GM12865 (cell line): ENCODE measurements at places on chromosomes 2 and 18.
A peak's percentile ranks its signal among the peaks of the same experiment; 100 is the strongest.

DNA sequence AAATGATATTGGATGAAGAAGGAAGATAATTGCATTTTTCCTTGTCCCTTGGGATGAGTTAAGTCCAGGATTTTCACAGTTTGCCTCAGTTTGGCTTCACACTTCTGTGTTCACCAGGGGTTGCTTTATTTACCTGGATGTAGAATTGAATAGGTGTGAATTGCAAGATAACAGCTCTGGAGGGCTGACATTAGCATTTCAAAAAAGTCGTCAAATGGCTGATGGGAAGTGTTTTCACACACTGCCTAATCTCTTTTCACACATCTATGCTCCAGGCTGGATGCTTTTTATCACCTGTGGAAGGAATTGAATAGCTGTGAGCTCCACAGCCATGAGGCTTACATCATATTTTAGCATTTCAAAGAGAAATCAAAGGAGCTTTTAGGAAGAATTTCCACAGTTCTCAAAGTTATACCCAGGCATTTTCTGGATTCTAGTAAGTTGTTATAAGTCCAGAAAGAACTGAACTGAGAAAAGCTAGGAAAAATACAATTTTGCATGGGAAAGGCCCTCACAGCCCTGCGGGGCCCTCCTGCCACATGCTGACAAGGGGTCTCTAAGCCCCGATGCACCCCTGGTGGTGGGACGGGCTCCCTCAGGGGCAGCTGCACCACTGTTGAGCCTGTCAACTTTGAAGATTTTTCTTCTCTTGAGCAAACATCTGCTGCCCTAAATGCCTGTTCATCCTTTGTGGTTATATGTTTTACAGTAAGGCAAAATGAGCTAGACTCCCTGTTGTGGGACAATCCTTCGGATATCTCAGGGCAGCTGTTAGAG lies 43.9 kb downstream of the TEX51 start:
- DNase-seq, result no peak

GRCh38 chr2:31812051-31812798 lies 198.6 kb downstream of the MEMO1 start:
- peak; percentile 87 for DNase-seq

GRCh38 chr2:15777795-15778371 lies 162.5 kb upstream of the MYCN start:
- no peak for DNase-seq

DNA sequence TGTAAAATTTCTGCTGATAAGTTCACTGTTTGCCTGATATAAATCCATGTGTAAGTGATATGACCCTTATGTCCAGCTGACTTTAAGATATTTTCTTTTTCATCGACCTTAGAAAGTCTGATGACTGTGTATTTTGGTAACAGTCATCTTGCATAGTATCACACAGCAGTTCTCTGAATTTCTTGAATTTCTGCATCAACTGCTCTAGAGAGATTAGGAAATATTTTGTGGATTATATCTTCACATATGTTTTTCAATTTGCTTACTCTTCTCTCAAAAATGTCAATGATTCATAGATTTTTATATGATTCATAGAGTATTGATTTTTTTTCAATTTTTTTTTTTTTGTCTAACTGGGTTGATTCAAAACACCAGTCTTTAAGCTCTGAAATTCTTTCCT lies 945.3 kb downstream of the TRIB2 start:
- DNase-seq, result no peak

GRCh38 chr2:225668606-225669266 lies 269.2 kb downstream of the NYAP2 start:
- DNase-seq, result peak; percentile 59

- DNase-seq, result peak; percentile 71
These were observed 447.5 kb upstream of the FSIP2 start for GRCh38 chr2:185291035-185291647.

GRCh38 chr18:34746614-34747013 lies 36.5 kb downstream of the DTNA start:
- no peak for DNase-seq

- DNase-seq, result no peak
These were observed 590.2 kb downstream of the EPHA4 start for GRCh38 chr2:220981926-220982325.

DNA sequence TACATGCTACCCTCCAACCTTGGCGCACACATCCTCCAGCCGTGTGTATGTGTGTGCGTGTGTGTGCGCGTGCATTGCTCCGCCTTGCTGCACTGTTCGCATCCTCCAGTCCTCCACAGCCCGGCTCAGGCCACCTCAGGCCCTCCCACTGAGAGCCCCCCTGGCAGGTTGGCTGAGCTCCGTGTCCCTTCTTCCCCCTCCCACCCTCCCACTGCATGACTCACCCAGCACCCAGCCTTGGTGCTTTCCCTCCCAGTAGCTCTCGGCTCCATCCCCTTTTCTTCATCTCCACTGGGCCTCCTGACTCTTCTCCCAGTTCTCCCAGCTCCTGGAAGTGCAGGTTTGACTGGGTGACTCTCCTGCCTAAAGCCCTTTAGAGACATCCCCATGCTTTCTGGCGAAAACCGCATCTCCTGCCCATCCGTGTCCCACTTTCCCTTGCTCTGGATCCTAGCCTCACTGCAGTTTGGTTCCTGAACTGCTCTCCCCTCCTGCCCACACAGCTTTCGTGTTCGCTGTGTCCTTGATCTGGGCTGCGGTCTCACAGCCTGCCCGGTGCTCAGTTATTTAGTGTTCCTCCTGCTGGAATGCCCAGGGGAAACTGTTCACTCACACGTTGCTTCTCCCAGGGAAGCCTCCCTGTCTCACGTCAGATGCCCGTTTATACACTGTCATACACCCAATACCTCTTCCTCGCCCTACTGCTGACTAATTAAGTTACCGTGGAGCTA lies 4.9 kb downstream of the TMEM177 start:
- no peak for DNase-seq

GRCh38 chr2:236536727-236537398 lies 32.8 kb upstream of the ACKR3 start:
- peak; percentile 74 for DNase-seq

- no peak for DNase-seq
These were observed 95.0 kb downstream of the DGKD start for GRCh38 chr2:233449081-233449901.

- peak; percentile 73 for DNase-seq
These were observed 7.1 kb downstream of the ADAM17 start for GRCh38 chr2:9548506-9548905.

DNA sequence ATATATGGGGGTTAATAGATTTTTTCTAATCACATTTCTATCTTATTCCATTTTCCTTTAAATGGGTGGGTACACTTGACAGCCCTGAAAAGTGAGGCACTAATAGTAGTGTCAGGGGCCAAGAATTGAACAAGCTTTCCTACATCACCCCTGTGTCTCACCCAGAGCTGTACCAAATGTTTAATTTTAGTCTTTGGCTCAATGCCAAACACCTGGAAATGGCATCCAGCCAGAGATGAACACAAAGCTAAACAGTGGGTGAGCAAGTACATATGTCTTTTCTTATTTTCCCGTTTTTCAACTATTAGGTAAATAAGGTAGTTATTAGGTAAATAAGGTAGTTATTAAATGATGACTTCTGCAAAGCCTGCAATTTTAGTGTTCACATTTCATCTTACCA lies 276.3 kb upstream of the ERBB4 start:
- DNase-seq, result no peak

- DNase-seq, result no peak
These were observed 80.3 kb downstream of the ZFP36L2 start for GRCh38 chr2:43146083-43146482.

GRCh38 chr2:110900191-110900590 lies 167.8 kb downstream of the ACOXL start:
- no peak for DNase-seq

DNA sequence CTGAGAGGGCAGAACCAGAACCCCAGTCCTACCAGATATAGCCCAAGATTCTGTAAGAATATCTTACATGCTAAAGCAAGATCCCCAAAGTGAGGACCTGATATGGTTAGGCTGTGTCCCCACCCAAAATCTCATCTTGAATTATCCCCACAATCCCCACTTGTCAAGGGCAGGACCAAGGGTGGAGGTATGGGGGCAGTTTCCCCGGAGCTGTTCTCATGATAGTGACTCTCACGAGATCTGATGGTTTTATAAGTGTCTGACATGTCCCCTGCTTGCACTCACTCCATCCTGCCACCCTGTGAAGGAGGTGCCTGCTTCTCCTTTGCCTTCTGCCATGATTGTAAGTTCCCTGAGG lies 19.9 kb downstream of the TTC32 start:
- DNase-seq, result no peak

DNA sequence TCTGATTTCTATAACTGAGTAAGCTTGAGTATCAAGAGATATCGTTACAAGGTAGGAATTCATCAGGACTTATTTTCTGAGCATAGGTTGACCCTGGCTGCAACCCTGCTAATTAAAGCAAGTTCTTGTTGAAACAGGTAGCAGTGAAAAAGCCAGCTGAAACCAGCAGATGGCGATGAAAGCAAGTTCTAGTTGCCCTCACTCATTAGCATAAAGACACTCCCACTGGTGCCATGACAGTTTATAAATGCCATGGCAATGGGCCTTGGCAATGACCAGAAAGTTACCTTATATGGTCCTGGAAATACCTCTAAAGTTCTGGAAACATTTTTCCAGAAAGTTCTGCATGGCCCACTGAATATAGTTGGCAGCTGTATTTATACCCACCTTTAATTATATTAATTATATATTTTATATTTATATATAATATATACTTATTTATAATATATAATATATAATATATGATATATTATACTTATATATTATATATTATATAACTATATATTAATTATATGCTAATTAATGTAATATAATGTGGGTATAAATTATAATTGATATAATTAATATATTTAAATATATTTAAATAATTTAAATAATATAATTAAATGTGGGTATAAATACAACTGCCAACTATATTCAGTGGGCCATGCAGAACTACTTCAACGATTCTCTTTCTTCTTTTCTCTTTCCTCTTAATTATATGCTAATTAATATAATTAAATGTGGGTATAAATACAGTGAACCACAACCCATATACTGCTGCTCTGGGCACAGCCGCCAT lies 188.0 kb downstream of the CDH7 start:
- DNase-seq, result peak; percentile 36

- no peak for DNase-seq
These were observed 597.3 kb upstream of the PIK3C3 start for GRCh38 chr18:41357708-41358107.

GRCh38 chr2:85772019-85772745 lies 18.4 kb downstream of the ATOH8 start:
- no peak for DNase-seq

- no peak for DNase-seq
These were observed 171.1 kb downstream of the CCDC102B start for GRCh38 chr18:68969027-68969426.

- no peak for DNase-seq
These were observed 86.9 kb downstream of the VSNL1 start for GRCh38 chr2:17627434-17627833.

DNA sequence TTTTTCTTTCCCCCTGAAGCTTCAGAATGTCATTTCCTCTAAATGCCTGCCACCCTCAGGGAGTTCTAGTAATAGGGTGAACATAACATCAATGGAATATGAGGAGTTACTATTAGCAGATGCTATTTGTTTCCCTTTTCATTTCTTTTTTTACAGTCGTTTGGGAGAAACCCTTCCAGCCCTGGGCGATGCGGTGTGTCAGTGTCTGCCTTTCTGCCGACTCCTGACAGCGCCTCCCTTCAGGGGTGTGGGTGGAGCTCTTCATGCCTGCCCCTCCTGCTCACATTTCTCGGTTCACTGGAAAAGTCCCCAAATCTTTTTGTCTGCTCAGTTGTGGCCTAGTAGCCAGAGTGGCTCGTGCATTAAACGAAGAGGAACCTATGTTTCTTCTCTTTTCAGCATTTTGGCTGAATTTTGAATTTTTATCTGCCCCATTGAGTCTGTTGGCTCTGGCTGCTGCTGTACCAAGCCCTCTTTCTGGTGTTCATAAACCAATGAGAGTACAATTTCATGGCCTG lies 72.3 kb downstream of the FMNL2 start:
- peak; percentile 84 for DNase-seq

DNA sequence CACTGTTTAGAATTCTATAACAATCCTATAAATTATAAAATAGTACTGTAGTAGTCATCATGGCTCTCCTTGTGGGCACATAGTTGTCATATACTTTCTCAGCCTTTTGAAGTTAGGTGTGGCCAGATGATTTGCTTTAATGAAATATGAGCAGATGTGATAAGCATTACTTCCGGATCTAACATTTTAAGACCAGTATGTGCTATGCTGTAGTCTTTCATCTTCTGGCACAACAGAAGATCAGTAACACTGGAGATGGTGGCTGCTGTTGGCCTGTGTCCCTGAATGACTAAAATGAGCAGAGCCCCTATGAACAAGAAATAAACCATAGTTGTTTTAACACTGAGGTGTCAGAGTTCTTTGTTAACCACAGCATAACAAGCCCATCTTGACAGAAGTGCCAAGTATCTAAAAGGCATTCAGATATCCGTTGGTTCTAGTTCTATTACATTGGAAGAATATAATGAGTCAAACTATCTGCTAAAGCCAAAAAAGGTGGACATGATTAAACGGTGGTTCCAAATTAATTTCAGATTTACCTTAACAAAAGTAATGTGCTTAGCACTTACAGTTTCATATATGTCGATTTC lies 6.3 kb downstream of the MEX3C start:
- DNase-seq, result peak; percentile 80

- no peak for DNase-seq
These were observed 75.6 kb upstream of the ETAA1 start for GRCh38 chr2:67321588-67321903.
